SJSA1 (cell line): ENCODE measurements at places on chromosomes 1 and 21.

- DNase-seq, result no peak
- H3K27ac ChIP-seq, result no peak overlapping the region
- no peaks in the 10 kb centered on the region for H3K36me3 ChIP-seq
- H3K4me3 ChIP-seq, result no peak overlapping the region
- peaks cover 5% of the 10 kb centered on the region for H3K4me1 ChIP-seq
Measured at GRCh38 chr1:230772457-230773395, 25.5 kb downstream of the CAPN9 start.

GRCh38 chr1:150582371-150582770 lies 3.0 kb upstream of the MCL1 start:
- peaks cover 20% of the 10 kb centered on the region for H3K36me3 ChIP-seq
- H3K4me1 ChIP-seq, result peaks cover 8% of the 10 kb centered on the region
- no peak for DNase-seq
- H3K27me3 ChIP-seq, result no peaks in the 10 kb centered on the region
- H3K27ac ChIP-seq, result no peak overlapping the region

DNA sequence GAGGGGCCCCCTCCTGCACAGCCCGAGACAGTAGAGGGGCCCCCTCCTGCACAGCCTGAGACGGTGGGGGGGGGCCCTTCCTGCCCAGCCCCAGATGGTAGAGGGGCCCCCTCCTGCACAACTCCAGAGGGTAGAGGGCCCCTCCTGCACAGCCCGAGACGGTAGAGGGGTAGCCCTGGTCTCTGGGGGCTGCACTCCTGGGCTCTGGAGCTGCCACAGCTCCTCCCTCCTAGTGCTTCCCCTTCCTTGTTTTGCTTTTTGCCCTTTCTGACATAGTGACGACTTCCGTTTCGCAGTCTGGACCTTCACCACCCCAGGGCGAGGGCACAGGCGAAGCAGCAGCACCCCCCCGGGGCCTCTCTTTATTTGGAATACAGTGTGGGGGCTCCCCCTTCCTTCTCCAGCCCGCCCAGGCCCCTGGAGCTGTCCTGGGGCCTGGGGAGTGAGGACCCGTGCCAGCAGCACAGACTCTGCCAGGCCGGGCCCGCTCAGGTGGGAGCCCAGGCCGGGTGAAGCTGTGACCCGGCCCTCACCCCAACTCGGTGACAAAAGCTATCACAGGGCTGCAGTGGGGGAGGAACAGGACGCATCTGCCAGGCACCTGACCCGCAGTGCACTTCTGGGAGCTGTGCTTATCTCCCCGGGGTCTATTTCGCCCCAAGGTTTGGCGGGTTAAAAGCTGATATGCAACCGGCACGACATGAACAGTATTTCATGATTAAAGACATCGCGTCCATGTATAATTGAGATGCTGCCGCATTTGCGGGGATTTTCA lies 1.1 kb upstream of the PRXL2B start:
- H3K27ac ChIP-seq, result peak overlapping the region; percentile 14; the same call in 1 of the 2 replicates
- H3K4me1 ChIP-seq, result peaks cover 18% of the 10 kb centered on the region
- 0 out of 2 replicates have a peak, but pooled peaks cover 13% of the 10 kb centered on the region for H3K27me3 ChIP-seq
- peak overlapping the region; percentile 74 for H3K4me3 ChIP-seq

- H3K27ac ChIP-seq, result no peak overlapping the region
- no peak overlapping the region for H3K4me3 ChIP-seq
- peaks cover 54% of the 10 kb centered on the region for H3K36me3 ChIP-seq
- no peaks in the 10 kb centered on the region for H3K27me3 ChIP-seq
Measured at GRCh38 chr1:1043411-1043810, 23.5 kb downstream of the AGRN start.

DNA sequence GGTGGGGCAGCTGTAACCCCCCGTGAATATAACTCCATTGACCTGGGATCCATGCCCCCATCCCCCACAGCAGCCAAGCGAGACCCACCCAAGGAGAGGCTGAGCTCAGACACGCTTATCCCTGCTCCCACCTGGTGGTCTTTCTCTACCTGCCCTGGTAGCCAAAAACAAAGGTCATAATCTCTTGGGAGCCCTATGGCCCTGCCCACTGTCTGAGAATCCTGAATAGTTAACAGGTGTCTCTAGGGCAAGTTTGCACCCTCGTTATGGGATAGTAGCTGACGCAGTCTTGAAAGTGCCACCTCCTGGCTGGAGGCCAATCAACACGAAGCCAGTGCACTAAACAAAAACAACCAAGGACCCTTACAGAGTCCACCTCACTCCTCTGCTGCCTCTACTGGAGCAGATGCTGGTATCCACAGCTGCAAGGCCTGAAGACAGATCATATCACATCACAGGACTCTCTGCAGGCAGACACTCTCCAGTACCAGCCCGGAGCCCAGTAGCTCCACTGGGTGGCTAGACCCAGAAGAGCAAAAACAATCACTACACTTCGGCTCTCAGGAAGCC lies 134.3 kb upstream of the C1orf174 start:
- H3K36me3 ChIP-seq, result no peaks in the 10 kb centered on the region
- DNase-seq, result no peak
- H3K4me1 ChIP-seq, result no peaks in the 10 kb centered on the region
- H3K4me3 ChIP-seq, result no peak overlapping the region

DNA sequence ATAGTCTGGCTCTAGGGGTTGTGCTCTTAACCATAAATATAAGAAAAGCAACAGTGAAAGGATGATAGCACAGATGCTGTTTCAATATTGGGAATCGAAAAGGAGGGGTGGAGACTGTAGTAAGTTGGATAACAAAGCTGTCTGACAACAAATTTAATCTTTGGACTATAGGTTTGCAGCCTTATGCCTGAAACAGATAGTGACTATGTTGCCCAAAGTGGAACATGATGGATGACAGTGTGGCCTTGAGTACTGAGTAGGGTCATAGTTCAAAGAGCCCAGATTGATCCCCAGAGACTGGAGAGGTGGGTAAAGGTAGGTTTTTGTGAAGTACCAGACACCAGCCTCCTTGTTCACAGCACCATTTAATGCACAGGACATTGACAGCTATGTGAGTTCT lies 144.0 kb upstream of the PALMD start:
- no peak overlapping the region for H3K4me3 ChIP-seq
- no peaks in the 10 kb centered on the region for H3K36me3 ChIP-seq
- no peaks in the 10 kb centered on the region for H3K27me3 ChIP-seq
- H3K4me1 ChIP-seq, result 0 out of 2 replicates have a peak, but pooled peaks cover 4% of the 10 kb centered on the region
- no peak for DNase-seq

DNA sequence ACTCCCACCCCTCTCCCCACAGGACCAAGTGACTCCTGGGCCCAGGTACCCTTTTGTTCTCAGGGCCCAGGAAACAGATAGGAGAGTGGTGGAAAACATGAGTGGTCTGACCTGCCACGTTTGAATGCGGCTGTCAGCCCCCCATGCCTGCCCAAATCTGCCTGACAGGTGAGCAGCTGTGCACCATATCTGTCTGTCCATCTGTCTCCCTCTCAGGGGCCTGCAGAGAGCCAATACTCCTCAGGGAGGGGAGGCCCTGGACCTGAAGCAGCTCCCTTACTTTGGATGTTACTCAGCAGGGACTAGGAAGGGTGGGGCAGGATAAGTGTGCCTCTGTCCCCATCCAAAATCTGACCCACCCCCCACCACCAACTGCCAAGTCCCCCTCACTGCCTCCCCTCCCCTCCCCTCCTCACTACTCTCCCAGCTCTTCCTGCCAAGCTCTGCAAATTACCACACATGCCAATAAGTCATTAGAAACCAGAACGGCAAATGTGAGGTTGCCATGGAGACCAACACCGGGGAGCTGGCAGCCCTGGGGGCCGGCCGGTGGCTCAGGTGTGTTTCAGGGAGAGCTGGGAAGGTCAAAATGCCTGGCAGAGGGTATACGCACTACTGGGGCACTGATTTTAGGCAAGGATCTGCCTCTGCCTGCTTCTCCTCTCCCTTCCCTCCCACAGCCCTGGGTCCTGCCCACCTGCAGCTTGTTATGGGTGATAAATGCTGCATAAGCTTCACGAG lies 11.5 kb downstream of the LRRN2 start:
- H3K4me1 ChIP-seq, result no peaks in the 10 kb centered on the region
- no peak overlapping the region for H3K4me3 ChIP-seq
- H3K27ac ChIP-seq, result no peak overlapping the region
- H3K27me3 ChIP-seq, result peaks cover 36% of the 10 kb centered on the region
